ENCODE measurements at places on chromosomes 7 and 10.

DNA sequence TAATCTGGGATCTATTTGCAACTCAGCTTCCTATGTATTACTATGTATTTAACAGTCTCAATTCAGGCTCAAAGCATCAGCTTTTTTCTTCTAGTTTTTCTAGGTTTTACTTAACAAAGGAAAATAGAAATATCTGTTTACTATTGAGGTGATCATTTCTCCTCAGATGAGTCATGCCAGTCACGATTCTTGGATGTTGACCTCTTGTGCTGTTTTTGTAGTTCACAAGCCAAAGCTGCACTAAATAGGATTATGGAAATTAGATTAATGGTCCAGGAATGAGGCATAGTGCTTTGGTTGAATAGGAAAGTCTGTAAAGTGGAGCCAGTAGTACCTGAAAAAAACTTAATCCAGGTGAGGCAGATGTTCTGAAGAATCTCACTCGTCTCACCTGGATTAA lies 198.3 kb upstream of the KAT6B start:
- DNase-seq = no peak

DNA sequence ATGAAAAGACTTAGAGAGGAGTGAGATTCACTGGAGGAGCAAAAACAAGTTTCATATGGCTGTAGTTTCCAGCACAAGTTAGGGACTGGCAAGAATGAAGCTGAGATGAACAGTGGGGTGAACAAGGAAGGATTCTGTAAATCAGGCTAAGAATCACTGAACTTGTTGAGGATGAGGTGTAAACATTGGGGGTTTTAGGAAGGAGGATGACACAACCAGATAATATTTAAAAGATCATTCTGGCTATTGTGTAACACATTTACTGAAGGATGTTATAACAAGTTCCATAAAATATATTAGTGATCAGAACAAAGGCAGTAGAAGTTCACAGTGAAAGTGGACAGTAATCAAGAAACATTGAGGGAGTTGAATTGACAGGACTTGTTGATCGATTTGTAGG lies 68.9 kb downstream of the CD36 start:
- no peak for DNase-seq

DNA sequence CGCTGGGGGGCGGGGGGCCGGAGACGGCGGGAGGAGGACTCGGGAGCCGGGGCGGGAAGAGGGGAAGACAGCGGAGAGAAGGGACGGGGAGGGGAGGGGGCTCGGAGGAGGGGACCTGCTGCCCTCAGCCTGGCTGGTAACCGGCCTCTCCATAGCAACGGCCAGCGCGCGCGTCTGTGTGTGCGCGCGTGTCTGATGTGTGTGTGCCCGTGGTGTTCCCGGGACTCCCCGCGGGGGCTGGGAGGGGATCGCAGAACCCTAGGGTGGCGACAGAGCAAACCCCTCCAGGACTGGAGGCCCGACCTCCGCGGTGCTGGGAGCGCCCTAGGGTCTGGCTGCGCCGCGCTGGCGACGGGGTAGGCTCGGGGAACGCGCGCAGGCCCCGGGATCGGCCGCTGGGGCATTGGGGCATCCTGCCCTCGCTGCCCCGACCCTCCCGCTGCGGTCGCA lies 356.3 kb downstream of the DNAJB6 start:
- DNase-seq = no peak

- DNase-seq = no peak
Measured at GRCh38 chr7:108124820-108125219, 5.3 kb downstream of the LAMB4 start.

DNA sequence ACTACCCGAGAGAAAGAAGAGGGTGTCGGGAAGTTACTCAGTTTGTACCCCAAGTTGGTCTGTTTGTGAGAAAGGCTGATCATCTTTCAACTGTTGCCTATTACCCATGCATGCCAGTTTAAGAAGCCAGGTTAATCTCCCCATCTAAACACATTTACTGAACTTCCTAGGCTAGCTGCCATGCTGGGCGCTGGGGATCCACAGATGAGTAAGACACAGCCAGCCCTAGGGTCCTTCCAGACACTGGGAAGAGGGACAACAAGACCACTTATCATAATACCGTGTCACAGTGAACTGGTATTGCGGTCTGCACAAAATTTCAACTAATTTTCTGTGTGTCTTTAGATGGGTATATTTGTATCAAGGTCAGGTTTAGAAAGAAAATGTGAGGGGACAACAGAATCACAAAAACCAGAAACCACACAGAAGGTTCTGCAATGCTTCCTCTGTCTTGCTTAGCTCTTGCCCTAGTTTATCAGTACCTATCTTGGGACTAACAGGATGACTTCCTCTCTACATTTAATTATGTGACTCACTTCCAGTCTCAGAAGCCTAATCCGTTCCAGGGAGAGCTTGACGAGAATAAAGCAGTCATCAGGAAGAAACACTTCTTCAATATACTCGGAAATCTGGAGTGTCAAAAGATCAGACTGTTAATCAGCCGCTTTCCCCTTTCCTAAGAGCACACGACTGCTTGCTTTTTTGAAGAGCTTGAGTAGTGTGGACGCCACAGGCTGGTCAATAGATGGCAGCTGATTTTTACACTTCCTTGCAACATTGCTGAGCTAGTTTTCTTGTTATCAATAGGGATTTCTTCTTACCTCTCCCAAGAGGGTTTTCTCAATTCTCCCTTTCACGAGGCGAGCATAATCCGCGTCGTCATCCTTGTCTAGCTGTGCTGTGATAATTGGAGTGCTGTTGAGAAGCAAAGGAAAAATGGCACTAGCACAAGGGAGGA lies 45.7 kb downstream of the POLR3A start:
- no peak for DNase-seq

GRCh38 chr10:116403740-116404250 lies 23.9 kb upstream of the PNLIPRP3 start:
- no peak for DNase-seq

- no peak for DNase-seq
Measured at GRCh38 chr10:128049226-128050120, 76.8 kb downstream of the MKI67 start.

DNA sequence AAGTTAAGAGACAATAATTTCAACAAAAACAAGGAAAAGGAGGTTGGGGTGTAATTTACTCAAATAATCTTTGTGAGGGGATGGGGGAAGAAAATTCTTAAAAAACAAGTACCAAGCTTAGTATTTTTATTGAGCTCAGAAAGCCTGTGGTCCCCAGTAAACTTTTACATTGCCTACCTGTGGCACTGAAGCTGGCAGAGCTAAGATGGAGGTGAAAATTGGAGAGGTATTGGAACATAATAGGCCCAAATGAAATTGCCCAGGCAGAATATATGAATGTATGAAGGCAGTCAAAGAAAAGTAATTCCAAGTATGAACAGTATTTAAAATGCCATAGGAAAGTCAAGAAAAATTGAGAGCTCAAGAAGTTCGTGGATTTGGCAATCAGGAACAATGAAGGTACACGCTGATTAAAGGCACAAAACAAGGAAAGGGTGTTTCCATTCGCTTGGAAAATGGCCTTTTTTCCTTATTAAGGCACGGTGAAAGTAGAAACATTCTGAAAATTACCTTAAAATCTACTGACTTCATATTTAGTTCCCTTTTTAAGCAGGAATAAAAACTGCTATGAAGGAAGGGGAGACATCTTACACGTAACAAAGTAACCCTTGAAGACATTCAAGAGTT lies 3.4 kb upstream of the KMT2E start:
- no peak for DNase-seq

- no peak for DNase-seq
Measured at GRCh38 chr7:39910108-39910869, 39.8 kb upstream of the CDK13 start.

DNA sequence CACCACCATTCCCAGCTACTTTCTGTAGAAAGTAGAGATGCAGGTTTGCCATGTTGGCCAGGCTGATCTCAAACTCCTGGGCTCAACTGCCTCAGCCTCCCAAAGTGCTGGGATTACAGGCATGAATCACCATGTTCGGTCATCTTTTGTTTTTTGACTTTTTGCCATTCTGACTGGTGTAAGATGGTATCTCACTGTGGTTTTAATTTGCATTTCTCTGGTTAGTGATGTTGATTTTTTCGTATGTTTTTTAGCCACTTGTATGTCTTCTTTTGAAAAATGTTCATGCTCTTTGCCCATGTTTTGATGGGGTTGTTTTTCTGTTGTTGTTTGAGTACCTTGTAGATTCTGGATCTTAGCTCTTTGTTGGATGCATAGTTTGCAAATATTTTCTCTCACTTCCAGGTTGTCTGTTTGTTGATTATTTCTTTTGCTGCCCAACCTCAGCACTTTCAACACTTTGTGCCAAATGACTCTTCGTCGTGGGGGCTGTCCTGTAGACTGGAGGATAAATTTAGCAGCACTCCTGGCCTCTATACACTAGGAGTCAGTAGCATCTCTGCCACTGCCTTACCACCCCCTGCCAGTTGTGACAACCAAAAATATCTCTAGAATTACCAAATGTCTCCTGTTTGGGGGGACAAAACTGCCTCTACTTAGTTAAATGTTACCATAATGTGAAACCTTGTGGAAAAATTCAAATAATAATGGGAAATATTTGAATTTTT lies 6.5 kb upstream of the CPED1 start:
- no peak for DNase-seq

GRCh38 chr10:116836083-116836482 lies 13.2 kb upstream of the ENO4 start:
- no peak for DNase-seq

GRCh38 chr7:54796853-54797252 lies 37.8 kb upstream of the SEC61G start:
- DNase-seq = no peak

GRCh38 chr7:150961510-150962289 lies 16.4 kb downstream of the KCNH2 start:
- DNase-seq = no peak

GRCh38 chr7:95845007-95845406 lies 72.7 kb downstream of the DYNC1I1 start:
- no peak for DNase-seq

DNA sequence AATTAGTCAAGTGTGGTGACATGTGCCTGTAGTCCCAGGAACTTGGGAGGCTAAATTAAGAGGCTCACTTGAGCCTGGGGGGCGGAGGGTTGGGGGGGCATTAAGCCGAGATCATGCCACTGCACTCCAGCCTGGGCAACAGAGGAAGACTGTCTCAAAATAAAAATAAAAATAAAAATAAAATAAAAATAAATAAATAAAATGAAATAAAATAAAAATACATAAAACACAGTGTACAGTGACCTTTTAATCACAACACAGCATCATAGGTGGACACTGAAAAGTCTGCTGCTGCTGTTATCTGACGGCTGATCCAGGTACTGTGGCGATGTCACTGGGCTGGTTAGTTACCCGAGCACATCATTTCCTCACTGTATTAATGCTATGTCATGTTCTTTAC lies 27.1 kb downstream of the LARP4B start:
- DNase-seq = no peak

DNA sequence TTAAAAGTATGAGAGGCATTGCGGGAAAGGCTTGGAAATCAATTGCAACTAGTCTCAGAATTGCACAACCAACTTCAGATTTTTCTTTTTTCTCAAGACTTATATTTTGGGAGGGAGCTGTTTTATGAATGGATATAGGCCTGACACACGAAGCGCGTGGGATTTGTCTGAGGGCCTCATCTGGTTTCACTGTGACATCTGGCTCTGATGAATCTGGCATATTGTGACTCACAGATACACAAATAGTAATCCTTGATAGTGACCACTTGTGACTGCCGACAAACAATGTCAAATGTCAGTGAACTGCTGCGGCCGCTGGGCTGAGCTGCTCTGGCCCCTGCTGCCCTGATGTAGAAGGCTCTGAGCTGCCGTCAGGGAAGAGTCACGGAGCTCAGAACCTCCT lies 655.1 kb downstream of the INHBA start:
- DNase-seq = no peak

DNA sequence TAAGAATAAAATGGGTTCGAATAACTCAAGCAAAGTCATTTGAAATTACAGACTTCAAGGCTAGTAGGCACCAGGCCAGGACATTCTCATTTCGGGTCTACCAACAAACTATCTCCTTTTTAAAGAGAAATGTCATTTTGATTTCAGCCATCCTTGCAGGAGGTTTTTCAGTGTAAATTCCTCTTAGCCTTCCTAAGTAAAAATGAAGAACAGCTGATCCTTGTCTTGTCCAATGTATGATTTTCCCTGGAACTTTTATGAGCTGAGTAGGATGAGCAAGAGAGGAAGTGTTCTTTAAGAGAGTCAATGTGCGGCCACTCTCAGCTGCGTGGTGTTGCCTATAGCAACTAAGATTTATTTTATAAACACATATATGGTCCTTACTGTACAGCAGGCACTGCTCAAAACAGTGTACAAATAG lies 110.1 kb downstream of the PLCE1 start:
- no peak for DNase-seq

DNA sequence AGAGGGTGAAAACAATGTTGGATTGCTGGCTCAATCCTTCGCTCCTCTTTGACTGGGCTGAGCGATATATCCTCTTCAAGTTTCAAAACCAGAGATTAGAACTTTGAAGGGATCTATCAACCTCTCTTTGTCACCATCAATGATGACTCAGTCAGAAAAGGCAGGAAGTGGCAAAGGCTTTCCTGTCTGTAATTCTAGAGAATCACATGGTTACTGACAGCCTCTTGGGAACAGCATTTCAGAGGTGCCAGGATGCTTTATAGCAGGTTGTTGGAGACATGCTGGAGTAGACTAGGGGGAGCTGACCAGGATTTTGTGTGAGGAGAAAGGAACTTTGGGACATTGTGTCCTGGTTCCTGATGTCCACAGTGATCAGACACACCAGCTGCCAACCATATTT lies 81.3 kb downstream of the PRKCQ start:
- no peak for DNase-seq

GRCh38 chr10:6033954-6034353 lies 28.2 kb downstream of the IL2RA start:
- no peak for DNase-seq

- DNase-seq = no peak
Measured at GRCh38 chr10:98096316-98096715, 38.1 kb upstream of the R3HCC1L start.

DNA sequence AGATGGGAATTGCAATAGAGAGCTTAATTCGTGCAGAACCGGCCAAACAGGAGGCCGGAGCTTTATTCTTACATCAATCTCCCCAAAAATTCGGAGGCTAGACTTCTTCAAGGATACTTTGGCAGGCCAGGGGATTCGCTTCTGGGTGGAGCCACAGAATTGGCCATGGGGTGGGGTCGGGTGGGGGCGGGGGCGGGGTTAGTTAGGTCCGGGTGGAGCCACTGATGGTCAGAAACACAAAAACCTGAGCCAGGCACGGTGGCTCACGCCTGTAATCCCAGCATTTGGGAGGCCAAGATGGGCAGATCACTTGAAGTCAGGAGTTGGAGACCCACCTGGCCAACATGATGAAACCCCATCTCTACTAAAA lies 87.5 kb downstream of the SEPTIN14 start:
- DNase-seq = no peak

- DNase-seq = no peak
Measured at GRCh38 chr10:123754123-123754522, 88.0 kb downstream of the GPR26 start.

- no peak for DNase-seq
Measured at GRCh38 chr7:38893061-38893460, 15.9 kb downstream of the VPS41 start.

- DNase-seq = no peak
Measured at GRCh38 chr10:103692952-103693811, 162.2 kb downstream of the SH3PXD2A start.

Data from stimulated activated CD4-positive, alpha-beta T cell treated with anti-CD3 and anti-CD28 coated beads, Interleukin-1b, Interleukin-23, amount 100 ng/mL, for 1 hour (primary cell).